Suppressor macrophage treated with lipopolysaccharide for 4 hours (primary cell): ENCODE measurements at places on chromosomes 11 and 22.

DNA sequence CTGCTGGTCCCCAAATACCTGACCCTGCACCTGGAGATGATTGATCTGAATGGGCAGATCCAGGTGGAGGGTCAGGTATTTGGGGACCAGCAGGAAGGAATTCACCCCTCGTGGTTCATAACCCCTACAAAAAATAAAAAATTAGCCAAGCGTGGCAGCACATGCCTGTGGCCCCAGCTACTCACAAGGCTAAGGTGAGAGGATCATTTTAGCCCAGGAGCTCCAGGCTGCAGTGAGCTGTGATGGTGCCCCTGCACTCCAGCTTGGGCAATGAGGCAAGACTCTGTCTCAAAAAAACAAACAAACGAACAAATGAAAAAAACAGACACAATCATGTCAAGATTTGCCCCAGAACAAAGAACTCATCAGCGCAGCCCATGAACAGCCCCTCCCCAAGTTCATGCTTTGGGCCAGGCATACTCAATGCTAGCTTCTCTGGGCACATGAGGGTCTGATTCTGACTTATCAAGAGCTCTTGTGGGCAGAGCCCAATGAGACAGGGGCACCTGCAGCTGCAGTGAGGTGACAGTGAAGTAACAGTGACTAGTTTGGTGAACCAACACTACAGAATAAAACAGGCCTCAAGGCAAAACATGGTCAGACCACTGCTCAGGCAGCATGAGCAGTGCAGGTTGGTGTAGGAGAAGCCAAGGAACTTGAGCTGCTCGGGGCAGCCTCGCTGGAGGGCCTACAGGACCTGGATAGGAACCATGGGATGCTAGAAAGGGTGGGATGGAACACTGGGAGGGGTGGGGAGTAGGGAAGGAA lies 10.2 kb upstream of the FCHSD2 start:
- DNase-seq = no peak

DNA sequence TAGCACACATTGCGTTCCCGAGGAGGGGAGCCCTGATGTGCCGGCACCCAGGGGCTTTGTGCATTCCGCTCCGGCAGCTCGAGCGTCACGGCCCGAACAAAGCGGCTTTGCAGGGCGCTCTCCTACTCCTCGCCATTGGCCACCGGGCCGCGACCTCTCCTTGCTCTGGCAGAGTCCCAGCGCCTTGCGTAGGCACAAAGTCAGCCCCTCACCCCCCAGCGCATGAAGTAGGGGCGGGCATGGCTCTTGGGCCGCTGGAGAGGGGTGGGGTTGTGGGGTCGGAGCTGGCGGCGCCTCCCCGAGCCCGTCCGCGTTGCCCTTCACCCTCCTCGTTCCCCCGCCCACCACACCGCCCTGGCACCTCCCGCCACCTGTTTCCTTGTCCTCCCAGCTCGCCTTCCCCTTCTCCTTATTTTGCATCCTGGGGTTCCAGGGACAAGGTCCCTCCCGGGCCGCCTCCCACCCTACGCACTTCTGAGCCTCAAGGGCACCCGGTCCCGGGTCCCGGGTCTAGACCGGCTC lies 753 bp upstream of the PPARA start:
- DNase-seq = no peak

DNA sequence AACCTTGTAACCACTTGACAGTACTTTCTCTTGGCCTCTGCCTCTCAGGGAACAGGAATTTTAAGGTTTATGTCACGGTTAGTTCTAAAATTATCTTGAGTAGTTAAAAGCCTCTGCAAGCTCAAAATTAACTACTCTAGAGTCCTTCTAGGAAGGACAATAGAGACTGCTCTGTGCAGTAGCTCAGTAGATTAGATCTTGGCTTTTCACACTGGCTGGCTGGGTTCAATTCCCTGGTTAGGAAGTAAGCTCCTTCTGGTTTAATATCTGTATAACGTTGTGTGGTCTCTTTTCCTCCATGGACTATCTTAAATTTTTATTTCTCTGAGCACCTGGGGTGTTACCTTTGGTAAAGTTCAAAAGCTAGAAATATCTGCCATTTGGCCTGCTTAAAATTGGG lies 109.2 kb downstream of the AASDHPPT start:
- DNase-seq = no peak

- DNase-seq = peak; percentile 35
Observed at GRCh38 chr11:79440571-79441460, at the start of gene TENM4. Gene TENM4, minus strand, starts transcription at chr11:79441030. Its CDS starts 371,086 bp downstream, at chr11:79069944.

DNA sequence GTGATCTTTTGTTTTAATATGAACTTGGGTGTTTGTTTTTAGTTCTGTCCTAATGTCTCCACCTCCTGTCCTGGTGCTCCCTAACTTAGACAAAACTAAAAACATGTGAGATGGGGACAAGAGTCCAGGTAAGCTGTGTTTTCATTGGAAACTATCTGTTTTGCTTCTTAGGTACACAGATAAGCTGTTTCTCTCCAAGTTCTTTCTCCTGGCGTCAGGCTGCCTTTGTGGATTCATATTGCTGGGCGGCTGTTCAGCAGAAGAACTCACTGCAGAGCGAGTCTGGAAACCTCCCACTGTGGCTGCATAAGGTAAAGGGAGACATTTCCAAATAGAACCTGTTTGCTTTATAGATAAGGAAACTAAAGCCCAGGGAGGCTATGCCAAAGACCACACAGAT lies 24.7 kb downstream of the PANX1 start:
- DNase-seq = no peak

GRCh38 chr11:61477727-61478148 lies 30.8 kb upstream of the LRRC10B start:
- DNase-seq = peak; percentile 50

GRCh38 chr11:57049749-57050148 lies 61.0 kb downstream of the OR5AK2 start:
- DNase-seq = no peak

- no peak for DNase-seq
Observed at GRCh38 chr11:75347781-75348566, 3.5 kb downstream of the ARRB1 start.

DNA sequence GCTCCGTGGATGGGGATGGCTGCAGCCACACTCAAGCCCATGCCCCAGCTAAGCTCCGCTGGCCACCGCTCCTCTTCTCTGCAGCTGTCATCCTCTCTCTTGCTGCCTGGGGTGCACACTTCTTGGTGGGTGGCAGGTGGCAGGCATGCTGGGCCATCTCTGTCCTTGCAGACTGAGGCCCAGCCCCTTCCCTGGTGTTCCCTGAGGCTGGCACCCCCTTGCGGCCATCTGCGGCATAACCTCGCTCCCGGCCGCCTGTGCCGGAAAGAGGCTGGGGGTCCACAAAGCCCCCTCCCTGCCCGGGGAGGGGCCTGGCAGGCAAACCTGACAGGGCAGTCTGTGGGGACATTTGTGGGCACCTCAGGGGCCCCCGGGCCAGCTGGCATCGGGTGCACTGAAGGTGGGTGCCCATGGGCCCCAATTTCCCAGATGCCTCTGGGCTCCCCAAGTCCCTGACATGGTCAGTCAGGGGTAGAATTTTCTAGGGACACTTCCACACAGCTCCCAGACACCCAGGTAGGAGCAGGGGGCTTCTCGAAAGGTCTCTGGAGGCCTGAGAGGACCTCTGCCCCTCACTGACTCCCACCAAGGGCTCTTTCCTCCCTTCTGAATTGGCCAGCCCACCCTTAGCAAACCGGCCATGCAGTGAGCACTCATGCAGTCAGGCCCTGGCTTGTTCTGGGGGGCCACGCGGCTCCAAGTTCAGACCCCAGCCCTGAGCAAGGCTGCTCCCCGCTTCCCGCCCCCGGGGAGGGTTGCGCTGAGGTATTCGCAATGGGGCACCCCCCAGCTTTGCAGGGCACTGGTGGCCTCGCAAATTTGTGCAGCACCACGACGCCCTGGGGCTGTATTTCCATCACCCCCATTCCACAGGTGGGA lies 23.5 kb upstream of the TH start:
- peak; percentile 61 for DNase-seq

- peak; percentile 64 for DNase-seq
Observed at GRCh38 chr11:32374261-32374711, 61.1 kb downstream of the WT1 start.

- no peak for DNase-seq
Observed at GRCh38 chr11:72012897-72013721, 14.4 kb downstream of the IL18BP start.

GRCh38 chr11:61820174-61820573 lies 3.4 kb upstream of the FADS1 start:
- DNase-seq = no peak
